ENCODE measurements at places on chromosomes 16 and 17.
A peak's percentile ranks its signal among the peaks of the same experiment; 100 is the strongest.

GRCh38 chr16:28537076-28537475 lies 1.7 kb downstream of the NUPR1 start:
- no peak for DNase-seq

DNA sequence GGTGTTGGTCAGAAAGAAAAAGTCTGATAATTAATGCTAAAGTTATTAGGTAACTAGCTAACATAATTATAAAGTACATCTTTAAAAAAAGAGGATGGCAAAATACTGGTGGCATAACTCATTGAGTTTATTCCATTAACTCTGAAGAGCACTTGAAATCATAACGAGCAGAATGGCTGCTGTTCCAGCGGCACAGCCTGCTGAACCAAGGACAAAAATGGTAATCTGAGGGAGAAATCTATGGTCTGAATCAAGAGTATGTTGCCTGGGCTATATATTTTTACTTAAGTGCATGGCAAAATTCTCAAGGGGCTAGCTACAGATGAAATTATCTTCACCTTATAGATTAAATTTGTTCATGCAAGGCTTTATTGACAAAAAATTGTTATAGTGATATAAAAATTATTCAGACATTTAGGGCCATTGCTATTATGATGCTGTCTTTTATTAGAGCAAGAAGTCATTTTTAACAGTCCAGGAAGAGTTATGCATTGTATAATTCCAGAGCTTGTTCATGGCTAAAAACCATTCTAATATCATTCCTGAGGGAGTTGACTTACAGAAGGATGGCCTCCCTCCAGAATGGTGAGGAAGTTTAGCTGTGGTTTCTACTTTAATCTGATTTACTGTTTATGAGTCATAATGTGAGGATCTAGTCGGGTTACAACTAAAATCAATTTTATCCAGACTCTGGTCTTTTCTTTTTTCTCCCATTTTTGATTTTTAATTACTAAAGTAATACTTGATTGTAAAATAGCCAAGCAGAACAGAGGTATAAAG lies 41.4 kb upstream of the ANKFN1 start:
- no peak for DNase-seq

DNA sequence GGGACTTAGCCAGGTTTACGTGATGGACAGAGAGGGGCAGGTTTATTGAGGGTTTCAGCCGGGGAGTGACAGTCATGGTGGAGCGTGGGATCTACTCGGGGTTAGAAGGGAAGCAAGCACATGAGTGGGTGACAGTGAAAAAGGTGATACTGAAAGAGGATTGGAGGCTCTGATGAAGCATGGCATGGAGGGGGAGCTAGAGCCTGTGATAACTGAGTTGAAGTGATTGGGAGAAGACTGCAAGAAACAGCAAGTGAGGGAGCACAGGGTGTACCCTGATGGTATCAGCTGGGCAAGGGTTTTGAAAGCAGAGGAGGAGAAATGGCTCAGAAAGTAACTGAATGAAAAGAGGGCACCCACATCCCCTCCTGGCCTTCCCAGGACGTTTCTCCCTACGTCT lies 6.7 kb upstream of the KSR1 start:
- no peak for DNase-seq

DNA sequence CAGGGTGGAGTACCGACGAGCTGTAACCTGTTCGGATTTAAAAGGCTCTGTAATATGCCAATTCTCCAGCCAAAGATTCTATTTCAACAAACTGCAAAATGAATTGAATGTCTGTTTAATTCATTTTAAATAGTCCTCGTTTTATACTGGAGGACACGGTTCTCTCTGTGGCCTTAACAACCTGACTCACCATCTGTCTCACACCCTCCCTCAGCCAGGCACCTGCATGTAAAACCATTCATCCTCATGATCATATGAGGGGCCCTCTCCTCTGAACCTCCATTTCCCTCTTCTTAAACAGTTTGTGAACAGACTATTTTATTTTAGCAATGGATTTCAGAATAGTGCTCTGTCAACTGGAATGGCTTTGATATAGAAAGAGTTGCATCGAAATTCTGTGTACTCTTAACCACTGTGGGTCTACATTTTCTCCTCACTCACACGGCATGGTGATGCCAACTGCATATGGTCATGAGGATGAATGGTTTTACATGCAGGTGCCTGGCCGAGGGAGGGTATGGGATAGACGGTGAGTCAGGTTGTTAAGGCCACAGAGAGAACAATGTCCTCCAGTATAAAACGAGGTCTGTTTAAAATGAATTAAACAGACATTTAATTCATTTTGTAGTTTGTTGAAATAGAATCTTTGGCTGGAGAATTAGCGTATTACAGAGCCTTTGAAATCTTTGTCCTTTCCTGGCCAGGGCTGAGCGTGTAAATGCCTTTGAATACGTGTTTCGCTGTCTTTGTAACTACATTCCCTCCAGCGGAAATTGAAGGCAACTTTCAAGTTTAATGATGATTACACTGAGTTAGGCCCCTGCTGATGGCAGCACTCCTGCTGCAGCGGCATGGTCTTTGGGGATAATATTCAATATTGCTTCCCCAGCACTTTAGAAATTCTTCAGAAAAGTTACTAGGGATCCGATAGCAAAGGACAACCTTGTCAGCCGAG lies 329.6 kb downstream of the SNX29 start:
- DNase-seq: no peak

- DNase-seq: peak; percentile 77
Measured at GRCh38 chr17:78133971-78134898, 3.7 kb downstream of the TMC8 start.

- DNase-seq: no peak
Measured at GRCh38 chr16:85227946-85228862, 115.9 kb upstream of the CIBAR2 start.

DNA sequence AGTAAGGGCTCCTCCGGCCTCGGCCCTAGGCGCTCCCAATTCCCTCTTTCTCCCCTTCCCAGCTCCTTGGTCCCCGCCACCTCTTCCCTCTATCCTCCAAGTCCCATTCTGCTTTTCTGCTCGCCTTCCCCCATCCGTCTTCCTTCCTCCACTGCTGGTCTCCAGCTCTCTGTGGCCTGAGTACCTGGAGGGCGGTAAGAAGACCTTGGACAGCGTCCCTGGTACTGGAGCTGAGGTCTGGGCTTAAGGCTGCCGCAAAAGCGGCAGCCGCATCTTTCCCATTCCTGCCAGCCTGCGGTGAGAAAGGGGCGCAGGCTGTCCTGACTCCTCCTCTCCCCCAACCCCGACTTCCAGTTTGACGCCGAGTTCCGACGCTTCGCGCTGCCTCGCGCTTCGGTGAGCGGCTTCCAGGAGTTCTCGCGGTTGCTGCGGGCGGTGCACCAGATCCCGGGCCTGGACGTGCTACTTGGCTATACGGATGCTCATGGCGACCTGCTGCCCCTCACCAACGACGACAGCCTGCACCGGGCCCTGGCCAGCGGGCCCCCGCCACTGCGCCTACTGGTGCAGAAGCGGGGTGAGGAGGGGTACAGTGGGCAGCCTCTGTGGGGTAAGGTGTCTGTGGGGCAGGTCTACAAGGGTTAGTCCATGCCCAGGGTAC lies 471 bp downstream of the PARD6A start:
- DNase-seq: no peak

DNA sequence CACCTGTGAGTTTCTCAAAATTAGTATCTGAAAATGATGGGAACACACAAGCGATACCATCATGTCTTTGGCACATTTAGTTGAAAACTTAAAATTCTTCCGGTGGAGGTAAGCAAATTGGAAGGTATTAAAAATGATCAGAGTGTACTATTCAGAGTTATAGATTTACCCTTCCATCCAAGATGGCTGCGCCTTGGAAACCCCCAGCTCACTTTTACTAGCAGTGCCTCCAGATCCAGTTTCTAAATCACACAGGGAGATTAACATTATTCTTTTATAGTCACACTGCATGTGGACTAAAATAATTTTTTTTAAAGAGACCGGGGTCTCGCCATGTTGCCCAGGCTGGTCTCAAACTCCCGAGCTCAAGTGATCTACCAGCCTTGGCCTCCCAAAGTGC lies 15.0 kb downstream of the PITPNC1 start:
- peak; percentile 31 for DNase-seq

- DNase-seq: no peak
Measured at GRCh38 chr17:68734931-68735330, 133.8 kb upstream of the FAM20A start.

- DNase-seq: no peak
Measured at GRCh38 chr16:68406458-68407152, 41.7 kb downstream of the SMPD3 start.

- no peak for DNase-seq
Measured at GRCh38 chr17:27622986-27623385, 8.0 kb upstream of the LGALS9 start.

DNA sequence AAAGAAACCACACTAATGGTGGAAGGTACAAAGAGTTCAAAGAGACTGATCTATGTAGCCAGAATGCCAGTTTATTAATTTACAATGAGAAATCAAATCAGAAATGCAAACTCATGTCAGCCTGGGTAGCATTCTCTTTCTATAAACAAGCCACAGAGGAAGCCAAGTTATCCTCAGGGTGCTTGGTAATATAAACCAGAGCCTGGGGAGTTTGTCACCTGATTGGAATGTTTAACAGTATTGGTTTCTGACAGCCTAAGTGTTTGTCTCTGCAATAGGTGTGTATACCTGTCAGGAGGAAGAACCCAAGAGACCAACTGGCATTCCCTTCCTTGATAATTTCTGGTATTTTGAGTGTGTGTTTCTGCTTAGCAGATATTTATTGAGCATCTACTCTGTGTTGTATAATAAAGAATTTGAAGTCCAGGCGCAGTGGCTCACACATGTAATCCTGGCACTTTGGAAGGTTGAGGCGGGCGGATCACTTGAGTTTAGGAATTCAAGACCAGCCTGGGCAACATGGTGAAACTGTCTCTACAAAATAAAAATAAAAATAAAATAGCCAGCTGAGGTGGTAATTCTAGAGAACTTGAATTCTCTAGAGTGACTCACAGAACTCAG lies 3.1 kb upstream of the C17orf58 start:
- DNase-seq: no peak

DNA sequence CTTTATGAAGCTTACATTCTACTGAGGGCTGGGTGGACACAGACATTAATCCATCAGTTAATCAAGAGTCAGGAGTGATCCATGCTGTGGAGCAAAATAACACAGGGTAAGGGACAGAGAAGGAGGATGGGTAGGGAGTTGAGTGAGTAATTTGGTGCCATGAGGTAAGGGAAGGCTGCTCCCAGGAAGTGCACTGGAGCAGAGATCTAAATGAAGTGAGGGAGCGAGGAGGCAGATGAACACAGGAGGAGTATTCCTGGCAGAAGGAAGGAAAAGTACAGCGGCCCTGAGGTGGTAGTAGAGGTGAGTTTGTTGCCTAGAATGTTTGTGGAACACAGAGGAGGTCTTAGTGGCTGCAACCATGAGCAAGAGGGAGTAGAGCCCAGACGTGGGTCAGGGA lies 34.8 kb downstream of the ASIC2 start:
- DNase-seq: no peak

- DNase-seq: no peak
Measured at GRCh38 chr17:77446940-77447634, 306.3 kb downstream of the SEC14L1 start.

GRCh38 chr17:27741971-27742575 lies 58.3 kb downstream of the NOS2 start:
- DNase-seq: no peak

GRCh38 chr17:56592487-56593085 lies 913 bp upstream of the NOG start:
- peak; percentile 72 for DNase-seq

DNA sequence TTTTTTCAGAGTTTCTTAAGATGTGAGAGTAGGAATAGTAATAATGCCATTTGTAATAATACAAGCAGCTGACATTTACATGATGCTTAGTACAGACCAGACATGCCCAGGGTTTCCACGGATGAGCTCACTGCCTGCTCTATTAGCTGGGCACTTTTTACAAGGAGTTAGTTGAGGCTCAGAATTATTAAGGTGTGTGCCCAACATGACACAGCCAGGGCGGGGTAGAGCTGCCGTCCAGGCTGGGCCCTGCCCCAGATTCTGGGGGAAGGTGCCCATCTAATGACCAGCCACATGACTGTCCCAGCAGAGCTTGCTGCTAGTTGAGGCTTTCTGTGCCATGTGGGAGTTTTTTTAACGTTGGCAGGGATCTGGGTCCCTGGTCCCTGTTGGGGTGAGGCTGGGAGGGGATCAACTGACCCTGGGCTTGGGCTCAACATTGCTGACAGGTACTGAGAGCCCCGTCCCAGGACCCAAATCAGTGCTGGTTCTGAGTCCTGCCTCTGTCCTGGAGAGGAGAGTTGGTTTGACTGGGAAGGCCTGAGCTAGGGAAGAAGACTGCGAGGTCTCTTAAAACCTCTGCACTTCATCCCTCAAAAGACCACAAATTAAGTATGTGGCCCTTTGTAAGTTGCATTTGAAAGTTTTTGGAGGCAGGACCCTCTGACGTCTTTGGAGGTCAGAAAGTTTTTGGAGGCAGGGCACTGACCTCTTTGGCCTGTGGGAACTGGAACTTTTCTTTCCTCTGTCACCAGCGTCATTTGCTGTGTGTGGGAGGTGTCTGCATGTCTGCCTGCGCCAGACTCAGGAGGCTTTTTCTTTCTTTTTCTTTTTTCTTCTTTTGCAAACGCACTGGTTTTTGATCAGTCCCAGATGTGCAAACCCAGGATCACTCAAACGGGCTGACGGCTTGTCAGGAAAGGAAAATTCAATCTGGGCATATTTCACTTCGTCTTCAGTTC lies 2.2 kb downstream of the CRISPLD2 start:
- no peak for DNase-seq

GRCh38 chr17:45150911-45151809 lies 2.9 kb downstream of the HEXIM1 start:
- no peak for DNase-seq

DNA sequence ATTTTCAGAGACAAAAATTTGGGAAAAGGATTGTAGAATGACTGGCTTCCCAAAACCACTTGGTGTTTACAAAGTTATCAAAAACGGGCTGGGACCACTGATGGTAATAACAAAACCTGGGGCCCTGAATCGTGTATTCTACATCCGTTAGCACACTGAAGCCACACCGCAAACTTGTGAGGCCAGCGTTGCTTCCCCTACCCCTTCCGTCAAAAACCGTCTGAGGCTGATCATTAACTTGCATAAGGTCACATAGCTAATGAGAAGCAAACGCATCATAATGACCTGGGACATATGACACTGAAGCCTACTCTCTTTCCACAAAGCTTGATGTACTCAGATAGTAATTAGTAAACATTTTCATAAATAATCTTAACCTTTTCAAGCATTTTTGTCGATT lies 704.3 kb downstream of the MAF start:
- DNase-seq: peak; percentile 38

DNA sequence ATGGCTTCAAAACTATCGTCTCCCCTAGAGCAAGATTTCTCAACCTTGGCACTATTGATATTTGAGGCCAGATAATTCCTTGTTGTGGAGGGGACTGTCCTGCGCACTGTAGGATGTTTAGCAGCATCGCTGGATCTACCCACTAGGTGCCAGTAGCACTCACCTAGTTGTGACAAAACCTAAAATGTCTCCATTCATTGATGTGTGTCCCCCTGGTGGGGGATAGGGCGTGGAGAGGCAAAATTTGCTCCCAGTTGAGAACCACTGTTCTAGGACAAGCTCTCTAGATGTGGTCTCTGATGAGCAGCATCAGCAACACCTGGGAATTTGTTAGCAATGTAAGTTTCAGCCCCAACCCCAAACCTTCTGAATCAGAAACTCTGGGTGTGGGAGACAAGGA lies 259.0 kb downstream of the XYLT1 start:
- DNase-seq: peak; percentile 12

All from stimulated activated CD4-positive, alpha-beta T cell treated with anti-CD3 and anti-CD28 coated beads, Interleukin-4, amount 100 ng/mL, for 24 hours (primary cell).